ENCODE measurements at places on chromosomes 7 and 10. TPM values are rescaled to one million over a fixed set of nuclear protein-coding genes. Genes with fewer than 3 reads are reported as not detected.

The VIPR2 gene
- polyA plus RNA-seq: 1.2 TPM

The CHAT gene
- polyA plus RNA-seq: 0.15 TPM

The ZNF277 gene
- 15.8 TPM for polyA plus RNA-seq

The HMX2 gene
- not detected for polyA plus RNA-seq

The NUDT5 gene
- 42.7 TPM for polyA plus RNA-seq

The FAM25G gene
- polyA plus RNA-seq: 46.7 TPM

The TMEM196 gene
- polyA plus RNA-seq: 0.22 TPM

The LRRC17 gene
- not detected for polyA plus RNA-seq

The SCIN gene
- polyA plus RNA-seq: 61.1 TPM

The AHCYL2 gene
- 18.2 TPM for polyA plus RNA-seq

The PPP1R3A gene
- polyA plus RNA-seq: 0.27 TPM

The AKR1B1 gene
- polyA plus RNA-seq: 33.2 TPM

The GIMAP1 gene
- polyA plus RNA-seq: 1.8 TPM

The NUTM2E gene
- 0.73 TPM for polyA plus RNA-seq

The BLOC1S2 gene
- 47.6 TPM for polyA plus RNA-seq

The GCK gene
- polyA plus RNA-seq: not detected

The FLNC gene
- polyA plus RNA-seq: 13.0 TPM

The CDNF gene
- 1.8 TPM for polyA plus RNA-seq

The GIMAP4 gene
- 4.2 TPM for polyA plus RNA-seq

The EBF3 gene
- not detected for polyA plus RNA-seq

The GPAM gene
- 20.2 TPM for polyA plus RNA-seq

The NEUROG3 gene
- polyA plus RNA-seq: 0.81 TPM

The PTPRZ1 gene
- polyA plus RNA-seq: 3.5 TPM

The INSYN2A gene
- 0.68 TPM for polyA plus RNA-seq

All from small intestine (tissue), 16 donors.